ENCODE measurements at places on chromosomes 16 and 17.

GRCh38 chr16:87955302-87956097 lies 4.3 kb downstream of the BANP start:
- DNase-seq: no peak

DNA sequence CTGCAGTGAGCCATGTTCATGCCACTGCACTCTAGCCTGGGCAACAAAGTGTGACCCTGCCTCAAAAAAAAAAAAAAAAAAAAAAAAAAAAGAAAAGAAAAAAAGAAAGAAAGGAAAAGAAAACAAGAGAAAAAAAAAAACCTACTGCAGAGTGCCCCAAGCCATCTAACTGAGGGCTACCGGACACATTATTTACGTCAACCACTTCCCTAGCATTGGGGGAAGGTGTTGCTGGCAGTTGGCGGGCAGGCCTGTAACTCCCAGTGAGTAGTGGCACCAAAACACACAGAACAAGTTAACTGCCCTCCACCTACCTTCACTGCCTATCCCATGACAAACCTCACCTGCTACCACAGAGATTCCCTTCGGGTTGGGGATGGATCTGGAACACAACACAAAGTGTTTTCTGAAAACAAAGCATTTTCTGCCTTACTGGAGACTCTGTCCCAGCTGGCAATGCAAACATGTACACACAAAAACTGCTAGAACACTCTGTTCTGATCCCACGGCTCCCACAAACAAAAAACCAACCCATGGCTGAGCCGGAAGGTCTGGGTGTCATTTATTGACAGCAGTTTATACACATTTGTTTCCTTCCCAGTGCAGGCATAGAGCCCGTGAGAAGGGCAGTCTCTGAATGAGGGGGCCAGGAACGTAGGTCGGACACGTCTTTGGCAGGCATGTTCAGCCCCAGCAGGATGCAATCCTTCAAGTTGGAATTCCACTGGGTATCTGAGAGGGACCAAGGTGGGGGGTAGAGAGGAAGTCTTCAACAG lies 11.0 kb downstream of the PHB1 start:
- DNase-seq: no peak

DNA sequence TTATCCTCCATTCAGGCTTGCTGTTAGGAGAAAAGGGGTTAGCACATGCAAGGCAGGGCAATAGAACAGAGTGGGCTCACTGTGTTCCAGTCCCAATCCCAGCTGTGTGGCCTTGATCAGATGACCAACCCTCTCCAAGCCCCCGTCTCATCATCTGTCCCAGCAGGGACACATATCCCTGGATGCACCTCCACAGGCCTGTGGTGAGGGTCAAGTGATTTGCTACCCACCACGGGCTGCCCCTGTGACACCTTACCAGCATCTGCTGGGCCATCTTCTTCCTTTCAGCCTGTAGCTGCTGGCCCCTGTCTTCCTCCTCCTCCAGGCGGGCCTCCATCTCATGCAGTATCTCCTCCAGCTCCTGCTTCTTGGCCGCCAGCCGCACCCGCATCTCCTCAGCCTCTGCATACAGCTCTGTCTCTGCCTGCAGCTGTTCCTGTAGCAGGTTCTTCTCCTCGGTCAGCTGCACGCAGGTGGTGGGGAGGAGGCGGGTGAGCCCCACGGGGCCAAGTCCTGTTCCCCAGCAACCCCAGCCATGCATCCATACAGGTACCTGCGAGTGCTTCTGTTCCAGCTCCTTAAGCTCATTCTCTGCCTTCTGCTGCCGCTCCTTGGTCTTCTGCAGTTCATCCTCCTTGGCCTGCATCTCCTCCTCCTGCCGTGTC lies 91.3 kb downstream of the NDE1 start:
- no peak for DNase-seq

- peak; percentile 82 for DNase-seq
These were observed 651 bp downstream of the SHMT1 start for GRCh38 chr17:18362698-18363100.

- DNase-seq: no peak
These were observed 31.5 kb downstream of the ZFHX3 start for GRCh38 chr16:73016488-73016830.

- no peak for DNase-seq
These were observed 24.5 kb downstream of the PEMT start for GRCh38 chr17:17566896-17567513.

DNA sequence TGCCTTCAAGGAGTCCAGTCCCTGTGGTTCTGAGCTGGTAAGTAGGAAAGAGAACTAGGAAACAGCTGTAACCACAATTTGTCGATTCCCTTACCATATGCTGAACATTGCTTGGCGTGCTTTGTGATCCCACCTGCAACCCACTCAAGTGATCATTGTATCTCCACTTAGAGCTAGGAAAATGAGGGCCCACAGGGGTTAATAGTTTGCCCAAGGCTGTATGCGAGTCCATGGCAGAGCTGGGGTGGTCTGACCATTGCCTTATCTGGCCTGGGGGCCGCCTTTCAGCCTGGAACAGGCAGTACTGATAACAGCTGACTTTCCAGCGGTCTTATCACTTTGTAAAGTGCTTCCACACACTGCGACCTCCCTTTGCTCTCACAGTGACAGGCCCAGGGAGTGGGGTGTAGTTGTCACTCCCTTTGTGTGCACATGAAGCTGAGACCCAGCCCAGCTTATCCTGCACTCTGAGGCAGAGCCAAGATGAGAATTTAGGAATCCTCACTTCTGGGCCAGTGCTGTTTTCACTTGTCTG lies 9.8 kb downstream of the MYL4 start:
- DNase-seq: no peak

GRCh38 chr16:29126057-29126494 lies 141.2 kb downstream of the LAT start:
- no peak for DNase-seq

DNA sequence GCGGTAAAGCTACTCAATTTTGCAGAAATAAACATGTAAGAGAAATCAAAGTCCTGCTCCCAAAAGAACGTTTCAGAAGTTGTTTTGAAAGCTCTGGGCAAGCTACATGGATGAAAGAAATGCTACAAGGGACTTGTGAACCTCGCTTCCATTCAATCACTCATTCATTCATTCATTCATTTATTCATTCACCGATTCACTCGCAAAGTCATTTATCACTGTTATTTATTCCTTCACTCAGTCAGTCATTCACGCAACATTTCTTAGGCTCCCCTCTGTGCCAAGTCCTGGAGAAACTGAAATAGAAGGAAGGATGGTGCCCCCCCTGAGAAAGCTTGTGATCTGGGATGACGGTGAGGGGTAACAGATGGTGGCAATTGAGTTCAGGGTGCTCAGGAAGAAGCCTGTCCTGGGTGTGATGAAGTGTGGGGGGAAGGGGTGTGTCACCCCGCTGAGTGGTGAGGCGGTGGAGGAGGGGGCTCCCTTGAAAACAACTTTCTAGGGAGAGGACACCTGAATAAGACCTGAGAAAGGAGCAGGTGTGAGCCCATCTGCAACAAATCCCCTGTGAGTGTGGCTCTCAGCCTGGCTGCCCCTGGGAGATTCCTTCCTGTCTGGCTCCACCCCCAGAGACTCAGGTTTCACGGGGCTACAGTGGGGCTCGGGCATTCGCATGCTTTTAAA lies 36.3 kb upstream of the PRSS54 start:
- DNase-seq: no peak

DNA sequence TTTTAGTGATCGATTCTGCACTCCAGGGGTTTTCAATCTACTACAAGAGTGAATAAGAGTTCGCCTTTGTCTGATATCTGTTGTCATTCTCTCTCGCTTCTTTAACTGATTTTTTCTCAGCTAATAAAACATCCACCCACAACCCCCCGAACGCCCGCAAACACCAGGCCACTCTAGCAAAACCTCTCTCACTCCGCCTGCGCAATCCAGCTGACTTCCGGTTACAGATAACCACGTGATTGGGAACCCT lies 338 bp upstream of the RPL19 start:
- DNase-seq: peak; percentile 93

DNA sequence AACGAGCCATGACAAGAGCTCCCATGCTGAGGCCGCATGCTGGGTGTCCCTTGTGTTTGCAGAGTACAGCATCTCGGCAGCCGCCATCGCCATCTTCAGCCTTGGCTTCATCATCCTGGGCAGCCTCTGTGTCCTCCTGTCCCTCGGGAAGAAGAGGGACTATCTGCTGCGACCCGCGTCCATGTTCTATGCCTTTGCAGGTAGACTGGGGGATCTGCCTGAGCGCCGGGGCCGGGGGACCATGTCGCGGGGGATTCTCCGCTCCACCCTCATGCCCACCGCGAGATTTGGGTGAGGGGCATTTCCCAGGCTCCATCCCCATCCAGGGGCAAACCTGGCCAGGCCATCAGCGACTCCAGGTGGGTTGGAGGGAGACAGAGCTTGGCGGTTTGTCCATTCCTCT lies 10.7 kb downstream of the CACNG1 start:
- DNase-seq: no peak

DNA sequence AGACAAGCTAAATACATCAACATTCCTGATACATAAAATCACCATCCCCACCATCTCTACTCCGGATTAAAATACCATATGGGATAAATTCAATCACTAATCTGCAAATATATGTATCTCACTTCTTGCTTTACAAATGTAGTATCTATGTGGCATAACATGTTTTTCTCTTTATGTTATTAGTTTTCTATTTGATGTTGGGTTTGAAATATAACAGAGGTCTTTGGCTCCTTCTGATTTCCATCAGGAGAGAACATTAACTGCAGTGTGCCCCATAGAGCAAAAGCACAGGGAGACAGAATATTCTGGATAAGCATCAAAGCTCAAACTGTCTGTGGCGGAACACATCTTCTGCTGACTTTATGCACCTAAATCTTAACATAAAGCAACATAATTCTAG lies 547.2 kb upstream of the CDH8 start:
- DNase-seq: no peak

DNA sequence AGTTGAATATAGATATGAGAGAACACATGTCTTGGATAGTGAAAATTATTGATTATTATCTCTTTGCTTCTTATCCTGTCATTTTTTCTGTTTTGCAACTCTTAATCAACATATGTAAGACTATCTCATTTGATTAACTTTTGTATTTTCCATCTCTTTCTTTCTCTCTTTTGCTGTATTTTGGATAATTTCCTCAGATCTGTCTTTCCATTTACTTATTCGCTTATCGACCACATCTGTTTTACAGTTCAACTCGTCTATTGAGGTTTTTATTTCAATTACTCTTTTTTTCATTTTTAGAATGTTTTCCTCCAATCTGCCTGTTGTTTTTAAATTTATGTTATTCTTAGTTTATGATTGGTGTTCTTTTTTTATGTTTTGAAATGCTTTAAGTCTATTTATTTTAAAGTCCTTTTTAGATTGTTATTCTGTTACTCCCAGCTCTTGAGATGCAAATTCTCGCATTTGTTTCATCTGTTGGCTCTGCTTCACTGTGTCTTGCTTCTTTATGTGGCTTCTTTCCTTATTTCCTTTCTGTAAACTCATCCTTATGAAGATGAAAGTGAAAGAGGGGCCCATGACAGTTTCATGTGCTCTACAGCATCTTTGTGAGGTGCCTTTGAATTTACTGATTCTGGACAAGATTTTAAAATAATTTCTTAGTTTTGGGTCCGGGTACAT lies 87.8 kb upstream of the IRX5 start:
- DNase-seq: no peak

- no peak for DNase-seq
These were observed 20.2 kb upstream of the OR3A1 start for GRCh38 chr17:3318336-3318735.

DNA sequence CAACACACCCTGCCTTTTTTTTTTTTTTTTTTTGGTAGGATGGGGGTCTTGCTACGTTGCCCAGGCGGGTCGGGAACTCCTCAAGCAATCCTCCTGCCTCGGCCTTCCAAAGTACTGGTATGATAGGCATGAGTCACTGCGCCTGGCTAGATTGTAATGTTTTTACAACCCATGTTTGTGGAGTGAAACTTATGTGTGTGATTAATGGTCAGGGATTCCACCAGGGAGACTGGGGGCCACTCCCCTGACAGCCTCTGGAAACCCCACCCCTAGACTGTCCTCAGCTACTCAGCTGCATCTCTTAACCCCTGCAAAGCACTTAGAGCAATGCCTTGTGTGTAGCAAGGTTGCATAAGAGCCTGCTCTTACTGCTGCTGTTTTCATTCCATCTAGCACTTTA lies 220.5 kb downstream of the PARN start:
- DNase-seq: no peak

DNA sequence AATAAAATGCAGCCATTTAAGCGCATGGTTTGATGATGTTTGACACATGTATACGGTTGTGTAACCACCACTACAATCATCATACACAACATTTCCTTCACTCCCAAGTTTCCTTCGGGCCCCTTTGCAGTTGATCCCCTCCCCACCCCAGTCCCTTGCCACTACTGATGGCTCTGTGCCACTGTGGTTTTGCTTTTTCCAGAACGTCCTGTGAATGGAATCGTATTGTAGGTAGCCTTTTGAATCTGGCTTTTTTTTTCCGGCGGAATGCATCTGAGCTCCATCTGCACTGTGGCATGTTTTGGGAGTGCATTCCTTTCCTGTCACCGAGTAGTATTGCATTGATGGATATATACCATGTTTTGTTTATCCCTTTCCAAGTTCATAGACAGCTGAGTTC lies 15.1 kb upstream of the MAP2K3 start:
- DNase-seq: no peak

- DNase-seq: peak; percentile 80
These were observed 468 bp downstream of the IL4R start for GRCh38 chr16:27314161-27314723.

DNA sequence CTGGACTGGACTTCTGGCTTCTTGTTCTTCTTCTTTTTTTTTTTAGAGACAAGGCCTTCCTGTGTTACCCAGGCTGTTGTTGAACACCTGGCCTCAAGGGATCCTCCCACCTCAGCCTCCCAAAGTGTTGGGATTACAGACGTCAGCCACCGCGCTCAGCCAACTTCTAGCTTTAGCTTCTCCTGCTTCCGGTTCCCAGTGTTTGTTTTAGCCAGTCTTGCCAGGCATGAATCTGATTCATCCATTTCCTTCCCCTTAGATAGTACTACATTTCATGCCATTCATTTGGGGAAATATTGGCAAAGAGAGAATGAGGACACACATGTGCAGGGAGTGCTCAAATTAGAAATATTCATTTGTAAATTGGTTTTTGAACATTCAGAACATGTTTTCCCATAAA lies 12.1 kb upstream of the NDUFAB1 start:
- DNase-seq: no peak

DNA sequence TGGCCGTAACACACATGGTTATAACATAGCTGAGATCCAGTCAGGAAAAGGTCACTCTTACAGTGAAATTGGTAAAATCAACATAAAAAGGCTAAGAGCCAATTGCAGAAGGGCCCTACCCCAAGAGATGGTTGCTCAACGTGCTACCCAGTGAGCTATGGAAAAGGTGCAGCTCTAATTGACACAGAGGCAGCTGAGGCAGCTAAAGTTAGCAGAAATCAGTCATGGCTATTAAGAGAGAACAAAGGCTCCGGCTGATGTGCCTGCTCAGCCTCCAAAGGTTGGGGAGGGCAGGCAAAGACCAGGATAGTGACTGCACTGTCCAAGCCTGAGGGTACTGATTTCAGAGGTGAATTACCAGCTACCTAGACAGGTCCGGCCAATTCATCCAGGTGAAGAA lies 76.5 kb upstream of the ATP2A3 start:
- DNase-seq: no peak

GRCh38 chr16:54696522-54696921 lies 234.1 kb upstream of the IRX5 start:
- DNase-seq: no peak

Measured in lower lobe of right lung (tissue), 2 donors.